ENCODE measurements at places on chromosomes 16 and 17.

- no peak for DNase-seq
These were observed 247.2 kb downstream of the NTN1 start for GRCh38 chr17:9268546-9268945.

GRCh38 chr17:34709158-34709754, 129.9 kb downstream of the TMEM132E start:
- no peak for DNase-seq

DNA sequence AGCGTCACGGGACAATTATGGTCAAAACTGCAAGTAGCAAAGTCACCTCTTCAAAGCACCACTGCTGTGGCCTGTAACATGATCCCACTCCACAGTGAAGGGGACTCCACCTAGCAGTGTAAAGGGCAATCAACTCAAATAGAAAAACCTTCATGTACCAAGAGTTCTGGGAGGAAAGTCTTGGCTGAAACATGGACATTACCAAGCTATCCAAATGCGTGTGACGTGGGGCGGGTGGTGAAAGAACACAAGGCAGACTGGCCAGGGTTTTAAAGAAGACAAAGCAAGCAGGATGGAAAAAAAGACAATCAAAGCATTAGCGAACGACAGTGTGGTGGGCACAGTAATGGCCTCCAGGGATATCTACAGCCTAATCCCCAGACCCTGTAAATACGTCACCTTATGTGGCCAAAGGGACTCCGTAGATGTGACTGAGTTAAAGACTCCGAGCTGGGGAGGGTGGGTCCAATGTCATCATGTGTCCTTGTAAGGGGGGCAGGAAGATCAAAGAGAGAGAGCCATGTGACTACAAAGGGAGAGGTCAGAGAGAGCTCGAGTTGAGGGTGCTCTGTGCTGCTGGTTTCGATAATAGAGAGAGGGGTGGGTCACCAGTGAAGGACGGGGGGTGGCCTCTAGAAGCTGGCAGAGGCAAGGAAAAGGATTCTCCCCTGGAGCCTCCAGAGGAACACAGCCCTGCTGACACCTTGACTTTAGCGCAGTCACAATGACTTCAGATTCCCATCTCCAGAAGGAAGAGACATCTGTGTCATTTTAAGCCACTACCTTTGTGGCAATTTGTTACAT, 6.0 kb downstream of the HSDL1 start:
- no peak for DNase-seq

- no peak for DNase-seq
These were observed 12.6 kb upstream of the ARHGAP17 start for GRCh38 chr16:25027781-25028180.

GRCh38 chr17:10614536-10615155, 42.5 kb downstream of the MYH3 start:
- DNase-seq = no peak

DNA sequence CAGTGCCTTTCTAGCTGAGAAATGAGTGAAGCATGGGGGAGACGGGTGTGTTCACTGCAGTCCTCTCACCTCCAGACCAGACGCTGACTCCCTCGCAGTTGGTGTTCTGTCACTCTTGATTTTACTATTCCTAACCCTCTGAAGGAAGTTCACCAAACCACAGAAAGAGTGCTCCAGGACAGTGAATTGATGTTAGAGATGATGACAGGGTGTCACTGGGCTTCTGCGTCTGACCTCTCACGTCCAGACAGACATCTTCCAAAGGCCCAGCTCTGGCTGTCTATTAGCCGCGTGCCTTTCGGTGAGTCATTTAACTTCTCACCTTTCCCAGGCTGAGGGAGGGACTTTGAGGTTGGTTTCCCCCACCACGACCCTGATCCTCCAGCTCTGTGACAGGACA, 8.2 kb downstream of the CRAMP1 start:
- no peak for DNase-seq

- no peak for DNase-seq
These were observed 70.4 kb downstream of the METRNL start for GRCh38 chr17:83149761-83150251.

- no peak for DNase-seq
These were observed 471.6 kb downstream of the SOX9 start for GRCh38 chr17:72592242-72592966.

- no peak for DNase-seq
These were observed 62.3 kb upstream of the CDH5 start for GRCh38 chr16:66304151-66304550.

DNA sequence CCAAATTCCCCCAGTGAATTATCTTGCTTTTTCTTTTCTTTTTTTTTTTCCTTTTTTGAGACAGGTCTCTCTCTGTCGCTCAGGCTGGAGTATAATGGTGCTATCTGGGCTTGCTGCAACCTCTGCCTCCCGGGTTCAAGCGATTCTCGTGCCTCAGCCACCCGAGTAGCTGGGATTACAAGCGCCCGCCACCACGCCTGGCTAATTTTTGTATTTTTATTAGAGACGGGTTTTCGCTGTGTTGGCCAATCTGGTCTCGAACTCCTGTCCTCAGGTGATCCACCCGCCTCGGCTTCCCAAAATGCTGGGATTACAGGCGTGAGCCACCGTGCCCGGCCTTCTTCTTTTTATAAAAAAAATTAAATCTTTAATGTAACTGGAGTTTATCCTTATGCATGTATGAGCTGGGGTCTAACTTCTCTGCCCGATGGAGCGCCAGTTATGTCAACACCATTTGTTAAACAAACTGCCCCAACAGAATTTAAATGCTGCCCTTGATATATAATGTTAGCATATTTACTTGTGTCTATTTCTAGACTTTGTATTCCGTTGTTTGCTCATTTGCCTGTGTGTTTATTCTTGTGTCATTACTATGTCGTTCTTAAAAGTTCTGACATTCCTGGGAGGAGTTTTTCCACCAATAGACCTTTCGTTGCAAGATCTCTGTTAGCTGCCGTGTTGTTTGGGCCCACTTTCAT, 535 bp upstream of the AURKB start:
- no peak for DNase-seq

- no peak for DNase-seq
These were observed 34.3 kb downstream of the MARF1 start for GRCh38 chr16:15608398-15609285.

- DNase-seq = no peak
These were observed 1.8 kb downstream of the KRT31 start for GRCh38 chr17:41395611-41396010.

DNA sequence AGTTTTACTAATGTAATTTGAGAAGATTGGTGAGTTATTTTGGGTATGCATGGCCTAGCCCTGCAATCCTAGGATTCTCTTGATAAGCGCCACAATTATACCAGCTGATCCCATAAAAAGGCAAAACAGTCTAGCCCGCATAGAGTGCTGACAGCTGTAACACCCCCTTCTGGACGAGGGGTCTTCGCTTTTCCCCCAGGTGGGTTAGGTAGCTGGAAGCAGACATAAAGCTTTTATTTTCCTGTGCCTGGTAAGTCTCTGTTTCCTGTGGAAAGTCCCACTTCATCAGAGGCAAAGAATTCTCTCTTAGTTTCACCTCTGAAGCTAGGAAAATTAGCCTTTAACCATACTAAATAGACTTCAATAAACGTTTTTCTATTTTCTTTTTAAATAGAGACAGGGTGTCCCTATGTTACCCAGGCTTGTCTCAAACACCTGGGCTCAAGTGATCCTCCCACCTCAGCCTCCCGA, 108.3 kb downstream of the YPEL2 start:
- no peak for DNase-seq

DNA sequence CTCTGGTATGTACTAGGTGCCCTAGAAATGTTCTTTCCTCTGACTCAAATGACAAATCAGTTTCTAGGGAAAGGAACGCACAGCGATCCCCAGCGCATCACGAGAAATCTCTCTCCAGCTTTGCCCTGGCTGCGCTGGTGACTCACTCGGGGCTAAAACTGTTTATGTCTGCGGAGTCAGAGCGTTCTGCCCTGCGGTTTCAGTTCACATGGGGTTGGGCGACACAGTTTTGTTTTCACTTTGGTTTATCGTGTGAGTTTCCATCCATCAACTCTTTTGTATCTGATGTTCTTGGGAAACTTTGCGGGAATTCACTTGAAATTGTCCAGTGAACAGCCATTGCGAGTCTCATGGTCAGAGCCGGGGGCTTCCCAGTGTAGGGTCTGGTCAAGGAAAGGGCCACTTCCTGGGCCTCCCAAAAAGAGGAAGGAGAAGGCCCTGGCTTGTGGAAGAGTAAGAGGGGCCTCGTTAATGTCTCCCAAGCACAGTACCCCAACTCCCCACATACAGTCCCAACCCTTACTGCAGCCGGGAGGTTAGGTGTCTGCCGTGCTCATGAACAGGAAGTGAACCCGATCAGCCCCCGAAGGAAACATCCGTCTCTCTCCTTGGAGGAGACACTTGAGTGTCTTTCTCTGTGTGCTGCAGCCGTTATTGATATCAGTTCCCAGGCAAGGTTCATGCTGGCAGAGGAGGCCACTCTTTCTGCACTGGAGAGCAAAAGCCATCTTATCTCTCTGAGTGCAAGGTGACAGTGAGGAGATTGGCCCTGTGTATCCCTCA, 643.2 kb downstream of the WWOX start:
- no peak for DNase-seq

- DNase-seq = no peak
These were observed 7.2 kb upstream of the AATK start for GRCh38 chr17:81173052-81173761.

DNA sequence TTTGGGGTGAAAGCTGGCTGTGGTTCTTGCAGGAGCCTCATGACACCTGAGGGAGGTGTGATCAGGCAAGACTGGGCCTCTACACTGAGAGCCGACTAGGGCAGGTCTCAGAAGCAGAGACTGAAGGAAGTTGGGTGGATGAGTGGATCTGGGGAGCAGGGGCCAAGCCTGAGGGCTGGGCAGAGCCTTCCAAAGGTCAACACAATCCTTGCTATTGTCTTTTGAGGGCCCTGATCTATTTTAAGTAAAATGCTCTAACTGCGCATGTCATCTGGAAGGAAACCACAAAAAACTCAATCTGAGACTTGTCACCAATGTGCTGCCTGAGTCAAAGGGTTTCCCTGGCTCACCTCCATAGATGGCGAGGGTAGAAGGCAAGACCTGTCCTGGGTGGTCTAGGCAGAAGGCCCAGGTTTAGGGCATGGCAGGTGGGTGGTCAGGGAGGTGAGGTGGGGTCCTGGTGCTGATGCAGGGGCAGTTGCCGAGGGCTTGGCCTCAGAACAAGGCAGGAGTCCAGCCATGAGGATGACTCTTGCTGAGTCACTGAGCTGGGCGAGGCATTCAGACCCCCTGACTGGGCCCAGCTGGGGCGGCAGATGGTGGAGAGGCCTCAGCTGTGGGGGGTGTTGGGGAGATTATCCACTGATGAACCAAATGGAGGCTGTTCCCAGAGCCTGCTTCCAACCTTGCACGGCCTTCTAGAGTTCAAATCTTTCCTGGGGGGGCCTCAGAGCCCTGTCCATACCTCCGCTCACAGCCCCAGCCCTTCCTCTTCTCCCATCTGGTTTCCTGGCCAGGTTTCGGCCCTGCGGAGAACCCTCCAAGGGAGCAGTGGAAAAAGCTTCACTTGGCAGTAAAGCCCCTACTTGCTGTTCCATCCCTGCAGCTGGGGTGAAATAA, 5.1 kb downstream of the MVP start:
- DNase-seq = peak; percentile 95

GRCh38 chr17:77867976-77868713, 90.4 kb upstream of the TNRC6C start:
- DNase-seq = no peak

- DNase-seq = no peak
These were observed 153.4 kb upstream of the PLCG2 start for GRCh38 chr16:81625544-81626153.

DNA sequence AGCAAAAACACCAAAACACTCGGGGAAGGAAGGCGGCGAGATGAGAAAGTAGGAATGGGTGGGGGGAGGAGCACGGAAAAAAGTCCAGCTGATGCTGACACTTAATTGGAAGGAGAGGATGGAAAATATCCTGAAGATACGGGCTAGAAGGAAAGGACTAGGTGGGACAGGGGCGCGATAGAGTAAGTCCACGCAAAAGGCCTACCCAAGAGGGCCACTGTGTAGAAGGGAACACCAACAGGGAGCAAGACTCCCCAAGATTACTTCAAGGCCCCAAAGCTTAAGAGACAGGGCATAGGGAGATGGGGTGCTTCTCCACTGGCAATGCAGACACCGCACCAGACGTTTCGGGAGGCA, 736 bp downstream of the APPBP2 start:
- DNase-seq = no peak

DNA sequence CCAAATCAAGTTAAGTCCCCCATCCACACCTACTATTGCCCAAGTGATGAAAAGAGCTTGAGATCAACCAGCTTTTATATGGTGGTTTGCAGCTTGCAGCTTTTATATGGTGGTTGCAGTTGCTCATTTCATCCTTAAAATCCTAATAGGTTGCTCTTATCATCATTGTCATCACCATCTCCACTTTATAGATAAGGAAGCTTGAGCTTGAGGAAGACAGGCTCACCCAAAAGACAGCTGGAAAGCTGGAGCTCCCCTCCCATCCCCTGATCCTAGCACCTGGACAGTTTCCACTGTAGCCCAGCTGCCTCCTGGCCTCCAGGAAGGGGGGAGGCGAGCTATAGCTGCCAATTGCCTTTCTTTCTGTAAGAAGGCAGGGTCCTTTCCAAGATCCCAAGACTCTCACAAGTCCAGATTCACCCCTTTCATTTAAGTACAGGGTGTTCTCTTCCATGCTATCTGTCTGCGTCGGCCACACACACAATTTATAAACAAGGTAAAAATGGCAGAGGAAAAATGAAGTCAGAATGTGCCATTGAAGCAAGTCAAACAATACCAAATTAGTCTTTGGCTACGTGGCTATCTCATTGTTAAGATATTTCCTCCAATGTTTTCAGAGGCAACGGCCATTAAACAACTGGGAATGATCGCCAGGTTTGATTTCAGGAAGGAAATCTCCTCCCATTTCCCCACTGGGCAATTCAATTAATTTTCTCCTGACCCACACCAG, 63.3 kb downstream of the PECAM1 start:
- no peak for DNase-seq

DNA sequence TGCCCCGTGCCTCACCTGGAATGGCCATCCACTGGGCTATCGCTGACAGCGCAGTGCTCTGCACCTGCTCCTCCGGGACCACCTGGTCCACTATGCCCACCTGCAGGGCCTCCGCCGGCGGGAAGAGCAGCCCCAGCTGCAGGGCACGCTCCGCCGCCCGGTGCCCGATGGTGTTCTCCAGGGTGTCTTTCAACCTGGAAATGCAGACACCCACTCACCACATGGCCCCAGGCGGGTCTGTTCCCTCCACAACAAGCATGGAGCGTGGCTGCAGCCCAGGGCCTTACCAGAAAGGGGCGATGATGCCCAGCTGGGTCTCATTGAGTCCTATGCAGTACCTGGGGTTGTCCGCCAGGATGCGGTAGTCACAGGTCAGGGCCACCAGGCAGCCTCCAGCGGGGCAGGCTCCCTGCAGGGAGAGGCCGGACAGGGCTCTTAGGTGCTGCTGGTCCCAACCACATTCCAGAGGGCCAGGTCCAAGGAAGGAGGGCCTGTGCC, 6.8 kb downstream of the DNASE1L2 start:
- DNase-seq = no peak

All from cerebellar nuclear complex (tissue), 1 donor.